ENCODE measurements at places on chromosomes 11 and 22.

GRCh38 chr11:12842933-12843636 is 166.0 kb upstream of the RASSF10 start:
- no peaks in the 10 kb centered on the region for H3K4me1 ChIP-seq
- H3K36me3 ChIP-seq, result no peaks in the 10 kb centered on the region
- peaks cover 4% of the 10 kb centered on the region for H3K27me3 ChIP-seq
- H3K27ac ChIP-seq, result no peak overlapping the region
- H3K4me3 ChIP-seq, result no peak overlapping the region

- no peak overlapping the region for H3K4me3 ChIP-seq
- H3K27ac ChIP-seq, result no peak overlapping the region
- peaks cover 6% of the 10 kb centered on the region for H3K27me3 ChIP-seq
Measured at GRCh38 chr22:19519041-19519926, 4.9 kb downstream of the CLDN5 start.

- DNase-seq, result no peak
- H3K36me3 ChIP-seq, result no peaks in the 10 kb centered on the region
- H3K27ac ChIP-seq, result no peak overlapping the region
Measured at GRCh38 chr11:124812876-124813275, 12.7 kb upstream of the MSANTD2 start.

DNA sequence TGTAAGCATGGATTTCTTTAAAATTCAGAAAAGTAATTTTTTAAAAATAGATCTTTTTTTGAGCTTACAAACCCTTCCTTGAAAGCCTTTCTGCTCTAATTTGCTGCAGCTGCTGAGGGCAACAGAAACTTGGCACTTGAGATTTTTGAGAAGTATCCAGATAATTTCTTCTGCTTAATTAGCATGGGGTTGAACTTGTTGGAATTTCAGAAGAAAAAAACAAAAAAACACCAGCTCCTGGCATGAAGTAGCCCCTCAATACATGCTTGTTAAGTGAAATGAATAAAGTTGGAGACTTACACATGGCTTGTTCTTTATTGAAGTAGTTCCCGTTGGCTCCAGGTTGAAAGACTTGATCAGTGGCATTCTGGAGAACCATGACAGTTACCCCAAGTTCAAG is 331.4 kb upstream of the RAG2 start:
- no peak overlapping the region for H3K4me3 ChIP-seq
- no peaks in the 10 kb centered on the region for H3K27me3 ChIP-seq
- no peak overlapping the region for H3K27ac ChIP-seq
- no peaks in the 10 kb centered on the region for H3K36me3 ChIP-seq
- DNase-seq, result no peak
- no peaks in the 10 kb centered on the region for H3K4me1 ChIP-seq

DNA sequence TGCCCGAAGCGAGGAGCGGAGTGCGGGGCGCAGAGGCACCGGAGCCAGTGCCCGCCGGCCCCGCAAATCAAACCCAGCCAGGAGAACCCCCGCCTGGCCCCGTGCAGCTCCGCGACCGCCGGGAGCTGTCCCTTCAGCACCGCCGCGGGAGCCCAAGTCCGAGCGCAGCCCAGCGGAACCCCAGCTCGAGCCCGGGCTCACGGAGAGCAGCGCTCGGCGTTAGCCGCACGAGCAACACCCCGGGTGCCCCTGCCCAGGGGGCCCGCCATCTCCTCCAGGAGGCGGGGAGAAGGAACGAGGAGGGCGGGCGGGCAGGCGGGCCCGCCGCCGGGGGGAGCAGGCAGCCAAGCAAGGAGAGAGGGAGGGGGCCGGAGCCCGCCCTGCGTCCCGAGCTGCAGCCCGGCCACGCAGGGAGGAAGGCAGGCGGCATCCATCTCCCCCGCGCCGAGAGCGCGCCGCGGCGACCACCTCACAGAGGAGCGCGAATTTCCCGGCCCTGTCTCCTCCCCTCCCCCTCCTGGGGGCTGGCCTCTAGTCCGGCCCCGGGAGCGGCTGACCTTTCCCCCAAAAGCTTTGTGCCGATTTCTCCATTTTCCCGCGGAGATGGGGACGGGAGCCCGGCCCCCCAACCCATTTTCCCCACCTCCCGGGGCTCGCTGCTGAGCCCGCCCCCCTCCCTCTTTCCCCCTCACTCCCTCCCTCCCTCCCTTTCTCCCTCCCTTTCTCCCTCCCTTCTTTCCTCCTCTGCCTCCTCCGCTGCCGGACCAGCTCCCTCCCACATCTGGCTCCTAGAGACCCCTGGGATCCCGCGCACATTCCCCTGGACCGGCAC is 621 bp downstream of the KCNC1 start:
- H3K27ac ChIP-seq, result no peak overlapping the region
- H3K36me3 ChIP-seq, result no peaks in the 10 kb centered on the region
- peaks cover 52% of the 10 kb centered on the region for H3K27me3 ChIP-seq
- no peaks in the 10 kb centered on the region for H3K4me1 ChIP-seq

DNA sequence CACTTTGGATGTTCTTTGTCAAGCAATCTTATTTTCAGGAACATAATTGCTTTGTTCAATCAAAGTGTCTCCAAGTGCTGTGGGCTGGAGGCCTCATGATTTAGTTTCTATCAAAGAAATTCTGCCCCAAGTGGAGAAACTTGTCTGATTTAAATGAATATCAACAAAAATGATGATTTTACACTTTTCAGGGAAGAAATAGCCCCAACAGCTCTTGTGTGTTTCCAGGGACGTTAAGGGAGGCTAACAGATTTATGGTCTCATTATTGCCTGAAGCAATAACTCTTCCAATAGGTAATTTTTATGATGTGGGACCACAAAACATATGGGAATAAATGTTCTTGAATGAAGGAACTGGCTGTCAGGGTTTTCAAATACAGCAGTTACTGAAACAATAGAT is 699.1 kb downstream of the FAM181B start:
- H3K27me3 ChIP-seq, result no peaks in the 10 kb centered on the region
- no peak for DNase-seq
- no peak overlapping the region for H3K27ac ChIP-seq
- no peaks in the 10 kb centered on the region for H3K4me1 ChIP-seq
- H3K36me3 ChIP-seq, result no peaks in the 10 kb centered on the region

GRCh38 chr11:46597609-46598219 is 3.9 kb upstream of the AMBRA1 start:
- no peak for DNase-seq
- H3K36me3 ChIP-seq, result no peaks in the 10 kb centered on the region
- H3K27ac ChIP-seq, result no peak overlapping the region
- no peaks in the 10 kb centered on the region for H3K27me3 ChIP-seq

DNA sequence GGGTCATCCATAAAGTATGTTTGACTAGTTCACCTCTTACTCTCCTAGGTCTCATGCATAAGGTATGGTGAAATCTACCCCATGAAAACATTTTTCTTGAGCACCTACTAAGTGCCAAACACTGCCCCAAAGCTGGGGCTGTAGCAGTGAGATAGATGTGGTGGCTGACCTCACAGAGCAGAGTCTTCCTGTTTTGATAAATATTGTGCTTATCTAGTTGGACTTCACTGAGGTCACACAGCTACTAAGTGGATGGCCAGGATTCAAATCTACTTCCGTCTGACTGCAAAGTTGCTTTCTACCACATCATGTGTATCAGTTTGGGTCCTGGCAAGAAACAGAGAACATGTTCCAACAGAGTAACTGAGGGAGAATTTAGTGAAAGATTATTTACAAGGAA is 6.4 kb upstream of the HTATIP2 start:
- H3K27ac ChIP-seq, result no peak overlapping the region
- no peak overlapping the region for H3K4me3 ChIP-seq
- no peak for DNase-seq

GRCh38 chr11:117874253-117874909 is 2.1 kb downstream of the FXYD6 start:
- H3K4me3 ChIP-seq, result no peak overlapping the region
- H3K27me3 ChIP-seq, result peaks cover 60% of the 10 kb centered on the region
- no peaks in the 10 kb centered on the region for H3K36me3 ChIP-seq
- peaks cover 23% of the 10 kb centered on the region for H3K4me1 ChIP-seq
- DNase-seq, result no peak

DNA sequence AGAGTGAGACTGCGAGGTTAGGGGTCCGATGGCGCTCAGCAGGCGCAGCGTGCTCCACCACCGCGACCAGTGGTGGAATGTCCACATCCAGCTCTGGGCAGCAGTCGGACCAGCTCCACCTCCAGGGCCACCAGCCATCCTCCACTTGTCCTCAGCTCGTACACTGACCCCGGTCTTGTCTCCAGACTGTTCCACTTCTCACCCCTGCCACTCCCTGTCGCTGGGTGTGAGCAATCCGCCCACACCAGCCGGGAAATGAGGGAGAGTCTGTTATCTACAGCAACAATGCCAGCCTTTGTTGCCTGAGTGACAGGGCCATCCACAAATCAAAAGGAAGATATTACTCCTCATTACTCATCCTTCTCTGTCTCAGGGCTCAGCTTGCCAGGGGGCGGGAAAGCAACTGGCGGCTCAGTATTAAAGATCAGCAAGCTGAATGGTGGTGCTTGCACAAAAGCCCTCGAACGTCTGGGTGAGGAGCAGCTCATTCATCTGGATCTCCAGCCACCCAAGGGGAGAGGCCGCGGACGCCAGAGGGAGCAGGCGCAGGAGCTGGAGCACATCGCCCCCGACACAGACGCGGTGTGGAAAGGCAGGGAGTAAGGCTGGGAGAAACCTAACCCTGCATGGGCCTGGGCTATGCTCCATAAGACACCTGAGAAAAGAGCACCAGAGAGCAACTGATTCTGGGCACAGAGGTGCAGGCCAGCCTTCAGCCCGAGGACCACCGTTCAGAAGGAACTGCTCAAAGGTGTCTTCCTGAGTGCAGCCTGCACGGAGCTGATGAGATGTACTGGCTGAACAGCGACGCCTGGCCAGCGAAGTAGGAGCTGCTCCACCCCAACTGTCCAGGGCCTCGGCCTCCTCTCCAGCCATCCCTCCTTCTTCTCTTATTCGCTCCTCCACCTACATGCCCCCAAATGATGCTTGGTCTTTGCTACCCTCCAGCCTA is 21.9 kb downstream of the IGSF9B start:
- H3K27ac ChIP-seq, result no peak overlapping the region
- H3K36me3 ChIP-seq, result peaks cover 51% of the 10 kb centered on the region
- H3K27me3 ChIP-seq, result no peaks in the 10 kb centered on the region
- no peak overlapping the region for H3K4me3 ChIP-seq
- DNase-seq, result no peak

GRCh38 chr11:75547617-75548058 is 14.4 kb upstream of the SERPINH1 start:
- H3K27ac ChIP-seq, result no peak overlapping the region
- peaks cover 15% of the 10 kb centered on the region for H3K27me3 ChIP-seq
- no peak for DNase-seq

- no peak overlapping the region for H3K27ac ChIP-seq
- peaks cover 54% of the 10 kb centered on the region for H3K4me1 ChIP-seq
- H3K27me3 ChIP-seq, result no peaks in the 10 kb centered on the region
- no peak for DNase-seq
Measured at GRCh38 chr22:43004362-43005035, 10.4 kb downstream of the PACSIN2 start.

GRCh38 chr22:47654922-47655491 is 892.6 kb downstream of the TBC1D22A start:
- DNase-seq, result no peak
- no peak overlapping the region for H3K27ac ChIP-seq
- H3K4me1 ChIP-seq, result no peaks in the 10 kb centered on the region
- H3K27me3 ChIP-seq, result no peaks in the 10 kb centered on the region

DNA sequence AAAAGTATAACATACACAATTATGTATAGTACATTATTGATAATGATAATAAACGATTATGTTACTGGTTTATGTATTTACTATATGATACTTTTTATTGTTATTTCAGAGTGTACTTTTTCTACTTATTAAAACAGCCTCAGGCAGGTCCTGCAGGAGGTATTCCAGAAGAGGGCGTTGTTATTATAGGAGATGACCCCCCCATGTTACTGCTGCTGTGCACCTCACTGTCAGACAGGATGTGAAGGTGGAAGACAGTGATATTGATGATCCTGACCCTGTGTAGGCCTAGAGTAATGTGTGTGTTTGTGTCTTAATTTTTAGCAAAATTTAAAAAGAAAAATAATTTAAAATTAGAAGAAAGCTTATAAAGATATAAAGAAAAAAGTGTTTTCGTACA is 57.6 kb downstream of the REXO2 start:
- H3K4me3 ChIP-seq, result no peak overlapping the region
- peaks cover 3% of the 10 kb centered on the region for H3K27me3 ChIP-seq

DNA sequence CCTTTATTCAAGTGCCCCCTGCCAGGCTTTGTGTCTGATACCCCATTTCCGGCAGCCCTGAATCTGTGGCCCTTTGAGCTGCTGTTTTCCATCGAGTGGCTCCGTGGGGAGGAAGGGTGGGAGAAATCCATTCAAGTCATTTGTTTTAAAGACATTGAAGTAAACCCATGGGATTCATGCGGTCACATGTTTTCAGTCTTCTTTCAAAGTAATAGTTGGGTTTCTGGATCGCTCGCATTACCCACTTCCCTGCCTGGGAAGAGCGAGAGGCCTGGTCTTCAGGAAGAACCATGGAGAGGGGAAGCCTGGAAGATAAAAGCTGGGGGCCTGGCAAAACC is 14.4 kb downstream of the DAGLA start:
- H3K4me1 ChIP-seq, result peaks cover 25% of the 10 kb centered on the region
- no peak overlapping the region for H3K27ac ChIP-seq
- H3K27me3 ChIP-seq, result peaks cover 6% of the 10 kb centered on the region
- no peak overlapping the region for H3K4me3 ChIP-seq
- H3K36me3 ChIP-seq, result no peaks in the 10 kb centered on the region
- no peak for DNase-seq

DNA sequence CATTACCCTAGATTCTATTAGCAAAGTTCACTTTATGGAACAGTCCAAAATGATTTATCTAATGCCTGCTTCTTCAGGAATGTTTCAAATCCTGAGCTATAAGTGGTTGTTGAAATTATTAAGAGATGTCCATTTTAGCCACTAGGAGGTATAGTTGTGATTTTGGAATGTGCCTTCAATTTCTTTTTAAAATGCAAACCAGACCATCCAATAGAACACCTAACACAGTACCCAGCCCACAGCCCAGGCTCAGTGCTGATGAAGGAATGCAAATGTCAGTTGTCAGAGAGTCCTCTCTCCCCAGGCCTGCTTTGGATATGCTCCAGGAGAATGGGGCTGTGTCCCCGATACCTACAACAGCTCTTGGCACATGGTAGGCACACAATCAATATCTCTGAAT is 85.8 kb upstream of the E2F8 start:
- no peaks in the 10 kb centered on the region for H3K36me3 ChIP-seq
- H3K4me3 ChIP-seq, result no peak overlapping the region
- H3K27ac ChIP-seq, result no peak overlapping the region
- DNase-seq, result no peak

DNA sequence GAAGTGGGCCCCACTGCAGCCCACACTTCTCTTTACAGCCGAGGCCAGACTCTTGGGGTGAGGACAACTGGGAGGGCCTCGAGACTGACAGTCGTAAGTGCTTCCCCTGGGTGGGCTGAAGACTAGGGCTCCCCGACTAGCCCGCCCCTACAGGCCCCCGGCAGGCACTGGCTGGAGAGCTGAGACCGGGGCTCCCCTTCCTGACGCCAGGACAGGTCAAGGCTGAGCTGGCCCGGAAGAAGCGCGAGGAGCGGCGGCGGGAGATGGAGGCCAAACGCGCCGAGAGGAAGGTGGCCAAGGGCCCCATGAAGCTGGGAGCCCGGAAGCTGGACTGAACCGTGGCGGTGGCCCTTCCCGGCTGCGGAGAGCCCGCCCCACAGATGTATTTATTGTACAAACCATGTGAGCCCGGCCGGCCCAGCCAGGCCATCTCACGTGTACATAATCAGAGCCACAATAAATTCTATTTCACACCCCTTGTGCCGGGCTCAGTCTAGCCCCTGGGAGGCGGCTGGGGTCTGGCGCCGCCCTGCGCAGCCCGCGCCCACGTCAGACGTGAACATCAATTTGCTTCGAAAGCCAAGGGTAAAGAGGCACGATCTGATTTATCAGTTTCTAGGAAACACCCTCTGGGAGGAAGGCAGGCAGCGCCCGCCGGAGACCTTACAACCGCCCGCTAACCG is 13.5 kb downstream of the SCYL1 start:
- H3K4me3 ChIP-seq, result peak overlapping the region; percentile 26
- H3K27ac ChIP-seq, result no peak overlapping the region
- no peaks in the 10 kb centered on the region for H3K27me3 ChIP-seq
- peaks cover 11% of the 10 kb centered on the region for H3K4me1 ChIP-seq
- no peak for DNase-seq
